ENCODE measurements at places on chromosomes 7 and 10.

DNA sequence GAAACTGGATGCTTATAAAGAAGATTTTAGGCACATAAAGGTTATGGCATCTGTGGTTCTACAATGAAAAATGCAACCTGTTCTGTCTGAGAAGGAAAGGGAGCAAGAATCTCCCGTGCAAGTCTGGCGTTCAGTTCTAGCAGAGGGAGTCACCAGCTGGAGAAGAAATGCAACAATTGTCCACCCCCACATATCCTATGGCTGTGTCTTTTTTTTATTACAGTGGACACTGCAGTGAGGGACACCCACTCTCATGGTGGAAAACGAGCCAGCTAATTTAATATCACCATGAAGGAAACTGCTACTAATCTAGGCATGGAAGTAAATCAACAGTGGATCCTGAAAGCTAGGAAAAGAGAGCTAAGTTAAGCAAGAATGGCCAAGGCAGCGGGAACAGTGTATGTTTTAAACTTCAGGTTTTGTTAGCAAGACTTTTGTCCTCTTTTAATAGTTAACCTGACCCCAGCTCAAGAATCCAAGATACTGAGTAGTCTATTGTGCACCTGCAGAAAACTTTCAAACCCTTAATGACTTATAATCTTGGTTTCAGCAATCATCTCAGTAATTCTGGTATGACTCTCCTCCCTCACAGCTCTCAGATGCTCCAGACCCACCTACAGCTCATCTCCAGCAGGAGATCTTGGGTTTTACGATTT, 149.3 kb downstream of the FGFR2 start:
- DNase-seq = no peak

GRCh38 chr7:53470336-53470970, 435.0 kb downstream of the POM121L12 start:
- DNase-seq = no peak

- DNase-seq = no peak
Measured at GRCh38 chr7:148986742-148987009, 41.6 kb downstream of the PDIA4 start.

DNA sequence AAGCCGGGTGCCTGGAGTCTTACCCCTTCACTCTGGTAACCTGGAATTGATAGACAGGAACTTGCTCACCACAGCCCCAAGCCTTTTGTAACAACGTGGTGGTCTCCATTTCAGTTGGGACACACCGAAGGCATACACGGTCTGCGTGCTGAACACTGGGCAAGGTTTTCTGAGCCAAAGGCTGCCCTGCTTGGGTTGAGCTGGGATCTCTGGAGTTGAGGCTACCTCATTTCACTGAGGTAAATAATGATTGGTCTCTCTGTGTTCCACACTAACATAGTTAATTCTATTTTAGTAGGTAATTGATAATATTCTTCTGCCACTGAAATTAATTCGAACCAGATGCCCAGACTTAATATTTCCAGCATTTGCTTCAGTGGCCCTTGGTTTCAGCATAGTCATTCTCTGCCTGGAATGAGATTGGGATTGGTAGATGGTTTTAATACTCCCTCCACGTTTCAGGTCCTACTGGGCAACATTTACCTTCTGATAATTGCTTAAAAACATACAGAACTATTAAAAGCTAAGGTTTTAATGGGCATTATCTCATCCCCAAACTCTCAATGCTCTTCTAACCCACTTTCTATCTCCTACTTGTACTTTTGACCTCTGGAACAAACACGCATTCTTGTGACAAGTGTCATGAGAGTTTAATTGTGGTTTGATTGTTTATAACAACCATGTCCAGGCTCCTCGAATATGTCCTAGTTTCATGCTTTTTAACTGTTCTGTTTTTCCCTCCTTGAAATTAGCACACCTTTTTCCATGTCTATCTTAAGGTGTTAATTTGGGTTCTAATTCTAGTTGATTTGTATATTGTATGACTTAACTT, 202.3 kb upstream of the KLF6 start:
- DNase-seq = no peak

GRCh38 chr7:44971902-44972441, 6.8 kb downstream of the MYO1G start:
- no peak for DNase-seq

- no peak for DNase-seq
Measured at GRCh38 chr7:42085531-42085930, 151.5 kb downstream of the GLI3 start.

DNA sequence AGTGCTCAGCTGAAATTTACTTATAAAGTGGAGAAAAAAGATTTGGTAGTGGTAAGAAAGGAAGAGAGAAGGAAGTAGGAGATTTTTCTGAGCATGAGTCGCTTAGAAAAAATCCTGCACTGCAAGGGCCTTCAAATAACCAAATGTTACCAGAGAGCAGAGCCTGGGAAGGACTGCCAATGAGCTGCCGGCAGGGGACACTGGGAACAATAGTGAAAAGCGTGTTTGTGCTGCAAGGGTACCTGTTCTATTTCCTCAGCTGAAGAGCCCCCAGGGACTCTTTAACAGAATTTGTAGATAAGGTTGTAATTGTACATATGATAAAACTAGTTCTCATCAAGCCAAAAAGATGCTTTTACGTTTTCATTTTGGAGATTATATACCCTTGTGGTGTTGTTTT, 696.3 kb upstream of the C7orf33 start:
- no peak for DNase-seq

GRCh38 chr10:102729029-102730026, 14.4 kb upstream of the WBP1L start:
- DNase-seq = peak; percentile 98
